ENCODE measurements at places on chromosomes 7 and 10.

DNA sequence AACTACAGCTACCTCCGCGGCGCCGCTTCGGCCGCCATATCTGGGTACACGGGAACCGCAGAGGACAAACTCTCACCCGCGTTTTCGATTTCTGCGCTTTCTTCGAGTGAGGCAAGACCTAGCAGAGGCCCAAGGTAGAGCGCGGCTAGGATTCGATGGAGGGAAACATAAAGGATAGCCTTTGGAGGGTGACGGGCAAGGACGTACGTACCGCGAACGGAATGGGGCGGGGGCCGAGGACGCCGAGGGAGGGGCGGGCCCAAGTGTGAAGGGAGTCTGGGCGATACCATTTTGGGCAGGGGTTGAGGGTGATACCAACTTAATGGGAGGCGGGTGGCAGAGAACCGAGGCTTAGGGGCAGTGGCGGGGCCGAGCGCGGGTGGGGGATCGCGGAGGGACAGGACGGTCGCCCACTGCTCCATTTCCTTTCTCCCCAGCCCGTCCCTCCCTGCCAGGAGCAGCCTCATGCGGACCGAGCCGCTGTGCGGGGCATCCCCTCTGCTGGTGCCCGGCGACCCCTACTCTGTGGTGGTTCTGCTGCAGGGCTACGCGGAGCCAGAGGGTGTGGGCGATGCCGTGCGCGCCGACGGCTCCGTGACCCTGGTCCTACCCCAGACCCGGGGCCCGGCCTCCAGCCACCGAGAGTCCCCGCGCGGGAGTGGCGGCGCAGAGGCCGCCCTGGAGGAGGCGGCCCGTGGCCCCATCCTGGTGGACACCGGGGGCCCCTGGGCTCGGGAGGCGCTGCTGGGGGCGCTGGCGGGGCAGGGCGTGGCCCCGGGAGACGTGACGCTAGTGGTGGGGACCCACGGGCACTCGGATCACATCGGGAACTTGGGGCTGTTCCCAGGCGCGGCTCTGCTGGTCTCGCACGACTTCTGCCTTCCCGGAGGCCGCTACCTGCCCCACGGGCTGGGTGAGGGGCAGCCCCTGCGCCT, at the start of gene MBLAC1:
MBLAC1 (plus strand) TSS at position 37 of the 935 bp plus-strand sequence; CDS start at position 466, 429 bp downstream.
- peak; percentile 94 for DNase-seq

DNA sequence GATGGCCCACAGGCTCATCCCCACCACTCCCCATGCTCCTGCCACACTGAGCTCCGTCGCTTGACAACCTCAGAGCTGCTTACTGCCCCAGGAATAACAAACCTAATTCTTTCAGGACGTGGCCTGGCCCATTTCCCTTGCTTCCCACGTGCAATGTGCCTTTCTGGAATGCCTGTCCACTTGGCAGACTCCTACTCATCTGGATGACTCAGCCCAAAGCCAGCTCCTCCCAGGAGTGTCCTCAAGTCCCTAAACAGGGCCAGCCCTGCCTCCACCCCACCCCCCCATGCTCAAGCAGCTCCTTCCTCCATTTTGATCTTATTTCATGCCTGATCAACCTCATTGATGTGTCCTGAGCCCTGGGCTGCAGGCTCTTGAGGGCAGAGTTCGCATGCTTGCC, 164.9 kb upstream of the RNF32 start:
- peak; percentile 35 for DNase-seq

DNA sequence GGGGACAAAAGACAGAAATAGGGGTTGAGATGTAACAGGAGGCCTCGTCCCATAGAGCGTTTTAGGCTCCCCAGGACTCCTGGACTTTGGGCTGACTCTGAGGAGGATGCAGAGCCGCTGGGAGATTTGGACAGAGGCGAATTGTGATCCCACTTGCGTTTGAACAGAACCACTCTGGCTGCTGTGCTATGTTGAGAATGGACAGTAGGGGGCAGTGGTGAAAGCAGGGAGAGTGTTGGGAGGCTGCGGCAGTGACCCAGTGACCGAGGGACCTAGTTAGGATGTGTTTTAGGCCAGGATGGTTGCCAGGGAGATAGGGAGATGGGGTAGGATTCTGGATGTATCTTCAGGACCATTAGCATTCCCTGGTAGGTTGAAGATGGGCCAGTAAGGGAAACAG, 271.6 kb downstream of the CCDC3 start:
- no peak for DNase-seq

DNA sequence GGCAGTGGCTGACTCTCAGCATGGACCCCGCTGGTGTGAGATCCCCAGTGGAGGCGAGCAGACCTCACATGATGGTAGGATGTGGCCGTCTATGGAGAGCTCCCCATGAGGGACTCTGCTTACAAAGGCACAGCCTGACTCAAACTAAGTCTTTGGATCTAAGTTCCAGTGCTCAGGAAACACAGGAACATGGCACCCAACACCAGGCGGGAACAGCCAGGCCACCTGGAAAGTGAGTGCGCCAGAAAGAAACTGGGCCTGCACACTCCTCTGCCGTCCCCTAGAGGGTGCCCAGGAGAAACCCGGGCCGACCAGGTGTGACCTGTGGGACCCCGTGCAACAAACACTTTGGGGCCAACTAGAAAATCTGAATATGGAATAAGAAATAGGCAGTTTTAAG, 10.0 kb downstream of the PITRM1 start:
- no peak for DNase-seq

DNA sequence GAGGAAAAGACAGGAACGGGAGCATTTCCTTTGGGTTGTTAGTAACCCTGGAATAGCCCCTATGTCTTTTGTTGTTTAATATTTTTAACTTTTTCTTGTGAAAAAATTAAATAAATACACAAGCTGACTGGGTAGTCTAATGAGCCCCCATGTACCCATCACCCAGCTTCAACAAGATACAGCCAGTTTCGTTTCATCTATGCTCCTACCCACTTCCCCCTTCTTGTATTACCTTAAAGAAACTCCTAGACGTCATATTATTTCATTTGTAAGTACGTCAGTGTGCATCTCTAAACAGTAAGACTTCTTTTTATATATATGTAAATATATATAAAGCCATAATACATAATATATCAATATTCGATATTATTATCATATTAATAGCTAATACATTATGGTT, 42.8 kb upstream of the NUB1 start:
- DNase-seq = no peak

DNA sequence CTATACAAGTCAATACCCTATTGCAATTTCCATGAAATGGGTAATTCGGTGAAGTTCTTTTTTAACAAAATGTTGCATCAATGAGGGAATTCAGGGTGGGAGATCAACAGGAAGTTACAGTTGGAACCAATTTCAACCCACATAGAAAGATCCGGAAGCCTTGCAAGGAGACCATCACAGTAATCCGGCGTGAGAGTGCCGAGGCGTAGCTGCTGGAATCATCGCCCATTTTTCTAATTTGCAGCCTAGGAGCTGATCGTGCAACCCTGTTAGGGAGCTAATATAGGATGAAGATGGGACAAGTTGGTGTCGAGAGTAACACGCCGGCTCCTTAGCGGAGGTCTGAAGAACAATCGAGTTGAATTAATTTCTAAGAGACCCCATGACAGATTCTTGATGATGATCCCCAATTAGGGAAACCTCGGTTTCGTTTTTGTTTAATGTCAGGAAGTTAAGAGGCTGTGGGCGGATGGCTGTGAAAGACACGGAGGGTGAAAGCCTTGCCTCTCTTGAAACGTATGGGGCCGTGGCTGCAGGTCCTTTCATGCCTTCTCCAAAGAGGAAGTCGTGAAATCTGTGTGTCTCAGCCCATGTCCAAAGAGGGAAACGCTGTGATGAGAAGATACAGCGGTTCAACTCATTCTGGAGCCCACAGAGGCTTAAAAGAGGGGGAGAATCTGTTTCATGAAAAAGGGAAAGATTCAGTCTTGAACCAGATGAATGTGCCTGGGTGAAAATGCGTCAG, 51.2 kb upstream of the CARD11 start:
- no peak for DNase-seq

All from fibroblast of skin of right biceps (primary cell).